Iris pigment epithelial cell (primary cell): ENCODE measurements at places on chromosomes 6 and 20.

DNA sequence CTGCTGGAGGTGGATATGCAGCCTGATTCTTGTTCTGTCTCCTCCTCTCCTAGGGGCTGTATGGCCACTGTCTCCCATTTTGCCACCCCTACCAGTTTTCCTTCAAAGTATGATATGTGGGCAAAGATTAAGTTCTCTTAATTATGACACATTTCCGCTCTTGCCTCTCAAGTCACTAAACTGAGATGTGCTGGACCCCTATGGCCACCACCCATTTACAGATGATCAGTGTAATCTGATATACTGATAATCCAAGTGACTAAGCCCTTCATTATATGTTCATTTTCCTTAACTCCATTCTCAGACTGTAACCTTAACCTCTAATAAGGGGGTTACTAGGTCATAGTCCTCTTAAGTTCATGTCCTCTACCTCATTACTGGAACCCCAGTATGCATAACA is 711 bp upstream of the C20orf141 start:
- no peak for DNase-seq

GRCh38 chr6:33888664-33889200 is 84.9 kb upstream of the MLN start:
- no peak for DNase-seq

DNA sequence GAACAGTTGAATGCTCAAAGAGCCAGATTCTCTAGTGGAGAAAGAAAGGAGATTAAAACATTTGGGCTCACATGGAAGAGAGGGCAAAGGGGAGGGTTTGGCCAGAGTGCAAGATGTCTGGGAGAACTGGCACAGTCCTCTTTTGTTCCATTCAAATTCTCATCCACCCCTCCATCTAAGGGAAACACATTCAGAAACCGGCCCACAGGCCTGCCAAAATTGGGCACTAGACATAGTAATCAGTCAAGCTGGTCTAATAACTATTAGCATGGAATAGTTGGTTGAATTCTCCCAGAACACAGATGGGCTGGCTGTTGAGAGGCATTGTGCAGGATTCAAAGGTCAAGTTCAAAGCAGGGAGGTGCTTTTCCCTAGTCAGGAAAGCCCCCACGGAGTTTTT is 341.4 kb upstream of the IRAK1BP1 start:
- DNase-seq, result no peak

DNA sequence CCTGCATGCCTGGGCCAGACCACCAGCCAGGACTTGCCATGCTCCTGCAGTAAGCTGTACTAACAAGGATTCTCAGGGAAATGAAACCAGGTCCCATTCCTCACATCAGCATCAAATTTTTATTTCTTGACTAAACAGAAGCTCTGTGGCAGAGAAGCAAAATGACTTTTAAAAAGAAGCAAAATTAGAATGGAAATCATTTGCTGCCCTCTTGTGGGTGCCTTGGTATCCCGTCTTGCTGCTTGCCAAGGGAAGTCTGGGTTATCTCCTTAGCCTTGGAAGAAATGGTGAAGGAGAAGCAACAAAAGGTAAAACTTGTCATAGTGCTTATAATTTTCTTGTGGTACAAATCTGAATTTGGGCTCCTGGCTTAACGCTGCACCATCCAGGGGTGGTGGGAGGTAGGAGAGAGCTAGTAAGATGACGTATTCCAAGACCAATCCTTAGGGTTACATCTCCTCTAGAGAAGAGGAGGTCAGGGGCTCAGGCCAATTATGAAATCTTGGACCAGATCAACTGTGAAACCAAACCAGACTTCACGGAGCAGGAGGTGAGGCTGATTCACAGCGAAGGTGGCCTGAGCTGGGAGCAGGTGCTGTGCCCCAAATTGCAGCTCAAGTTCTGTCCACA is 107.5 kb downstream of the FAXC start:
- DNase-seq, result peak; percentile 55

DNA sequence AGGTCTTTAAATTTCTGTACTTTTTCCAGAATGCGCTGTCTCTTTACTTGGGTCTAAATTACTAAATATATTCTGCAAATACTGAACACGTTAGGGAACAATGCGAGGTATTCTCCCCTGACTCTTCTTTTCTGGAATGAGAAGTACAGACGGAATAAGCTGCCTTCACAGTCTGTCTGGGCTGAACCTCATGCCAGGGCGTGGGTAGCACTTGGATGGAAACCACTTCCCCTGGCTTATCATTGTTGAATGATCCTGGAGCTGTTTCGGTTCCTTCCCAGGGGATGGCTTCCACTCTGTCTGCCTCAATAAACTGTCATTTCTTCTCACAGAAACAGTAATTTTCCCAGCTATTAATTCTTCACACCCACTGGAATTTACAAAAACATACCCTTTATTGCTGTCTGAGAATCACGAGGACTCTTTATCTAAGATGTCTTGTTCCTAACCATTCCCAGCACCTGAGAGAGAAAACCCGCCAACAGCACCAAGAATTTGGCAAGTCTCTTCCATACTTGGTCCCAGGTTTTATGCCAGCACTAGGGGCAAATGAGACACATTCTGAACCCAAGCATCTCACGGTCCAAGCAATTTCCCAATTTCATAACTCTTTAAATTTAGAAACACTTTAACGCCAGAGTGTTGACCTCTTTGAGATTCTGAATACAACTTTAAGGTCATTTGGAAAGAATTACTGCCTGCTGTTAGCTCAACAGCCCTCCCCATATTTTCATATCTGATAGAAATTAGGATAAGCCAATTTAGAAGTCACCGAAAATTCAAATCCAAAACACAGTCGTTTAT is 43.2 kb upstream of the ADGRF5 start:
- DNase-seq, result peak; percentile 2

- DNase-seq, result no peak
These were observed 15.3 kb downstream of the PNLDC1 start for GRCh38 chr6:159815410-159815809.

- peak; percentile 72 for DNase-seq
These were observed 20.7 kb upstream of the TRIM27 start for GRCh38 chr6:28944412-28944865.

GRCh38 chr20:63357921-63358905 is 2.9 kb downstream of the CHRNA4 start:
- DNase-seq, result no peak

DNA sequence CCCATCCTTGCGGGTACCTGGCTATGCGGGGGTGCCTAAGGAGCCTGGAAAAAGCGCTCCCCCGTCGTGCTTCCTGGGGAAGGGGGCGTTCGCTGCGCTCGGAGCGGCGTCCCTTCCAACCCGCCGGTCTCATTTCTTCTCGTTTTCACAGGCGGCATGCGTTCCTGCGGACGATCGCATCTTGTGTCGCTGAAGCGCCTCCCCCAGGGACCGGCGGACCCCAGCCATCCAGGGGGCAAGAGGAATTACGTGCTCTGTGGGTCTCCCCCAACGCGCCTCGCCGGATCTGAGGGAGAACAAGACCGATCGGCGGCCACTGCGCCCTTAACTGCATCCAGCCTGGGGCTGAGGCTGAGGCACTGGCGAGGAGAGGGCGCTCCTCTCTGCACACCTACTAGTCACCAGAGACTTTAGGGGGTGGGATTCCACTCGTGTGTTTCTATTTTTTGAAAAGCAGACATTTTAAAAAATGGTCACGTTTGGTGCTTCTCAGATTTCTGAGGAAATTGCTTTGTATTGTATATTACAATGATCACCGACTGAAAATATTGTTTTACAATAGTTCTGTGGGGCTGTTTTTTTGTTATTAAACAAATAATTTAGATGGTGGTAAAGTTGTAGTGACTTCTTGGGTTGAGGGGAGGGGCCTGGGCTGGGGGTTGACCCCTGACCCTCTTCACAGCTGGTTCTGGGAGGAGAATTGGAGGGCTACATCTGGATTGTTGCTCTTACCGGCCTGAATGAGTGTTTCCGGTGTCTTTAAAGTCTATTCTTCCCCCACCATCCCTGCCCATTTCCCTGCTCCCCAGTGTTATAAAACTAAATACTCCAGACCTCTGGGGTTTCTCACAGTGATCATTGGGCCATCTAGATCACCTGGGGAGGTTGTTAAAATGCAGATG is 1.1 kb downstream of the ID1 start:
- peak; percentile 41 for DNase-seq

DNA sequence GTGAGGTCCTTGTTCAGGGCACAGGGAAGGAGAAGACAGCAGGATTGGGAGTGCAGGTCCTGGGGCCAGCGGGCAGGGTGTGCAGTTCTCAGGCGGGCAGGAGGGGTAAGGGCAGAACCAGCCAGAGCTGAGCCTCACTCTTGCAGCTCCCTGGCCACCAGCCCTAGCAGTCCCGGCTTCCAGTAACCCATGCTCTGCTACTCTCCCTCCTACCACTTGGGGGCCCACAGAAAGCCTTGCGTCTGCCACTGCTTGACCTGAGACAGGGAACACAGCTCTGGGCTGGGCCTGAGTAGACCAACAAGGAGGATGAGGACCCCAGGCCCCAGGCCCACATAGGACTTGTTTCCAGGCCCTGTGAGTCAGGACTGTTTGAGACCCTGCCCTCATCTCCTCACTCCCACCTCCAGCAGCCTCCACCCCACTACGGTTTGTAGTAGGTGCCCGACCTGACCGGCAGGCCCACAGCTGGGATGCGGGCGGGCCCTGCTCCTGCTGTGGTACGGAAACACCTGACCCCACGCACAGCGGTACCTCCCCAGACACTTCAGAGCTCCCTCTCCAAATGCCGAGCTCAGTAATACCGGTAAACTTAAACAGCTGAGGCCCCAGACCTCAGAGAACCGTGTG is 39.2 kb downstream of the KCNK5 start:
- DNase-seq, result peak; percentile 12

DNA sequence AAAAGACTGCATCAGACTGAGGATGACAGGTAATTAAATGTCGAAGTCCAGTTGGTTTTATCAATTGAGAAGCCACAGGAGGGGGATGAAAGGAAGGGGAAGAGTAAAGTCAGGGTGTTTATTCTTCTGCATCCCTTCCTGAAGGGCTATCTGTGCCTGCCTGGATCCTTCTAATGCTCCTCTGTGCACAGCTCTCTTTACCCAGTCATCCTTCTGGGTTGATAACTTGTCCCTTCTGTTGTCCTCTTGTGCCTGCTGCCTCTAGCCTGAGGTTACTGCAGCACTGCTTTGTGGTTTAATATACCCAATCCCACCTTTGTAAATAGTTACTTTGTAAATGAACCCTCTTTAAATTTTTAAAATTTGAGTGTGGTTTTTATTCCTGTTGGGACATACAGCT is 1127.3 kb downstream of the EPHA7 start:
- DNase-seq, result no peak

DNA sequence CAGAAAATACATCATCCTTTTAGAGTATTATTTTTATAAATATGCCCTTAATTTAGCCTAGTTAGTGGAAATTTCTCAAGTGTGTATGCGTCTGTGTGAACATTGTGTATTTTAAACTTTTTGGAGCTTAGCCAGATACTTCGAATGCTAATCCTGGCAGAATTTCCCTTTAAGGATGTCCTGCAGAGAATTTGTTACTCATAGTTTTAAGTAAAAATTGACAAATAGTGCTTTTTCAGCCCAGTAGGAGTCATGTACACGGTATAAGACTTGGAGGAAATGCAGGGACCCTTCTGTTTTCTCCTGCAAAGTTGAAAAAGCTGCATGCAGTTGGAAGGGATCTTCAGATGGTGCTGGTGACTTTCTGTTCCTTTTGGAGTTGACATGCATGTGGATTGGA is at the start of gene FHL5:
Gene FHL5, plus strand, starts transcription at position 243 of the 400 bp plus-strand sequence. CDS start 40,486 bp downstream, outside the sequence.
- peak; percentile 38 for DNase-seq

GRCh38 chr6:113719064-113719463 is 138.1 kb upstream of the MARCKS start:
- DNase-seq, result no peak

- DNase-seq, result peak; percentile 54
These were observed 4.2 kb upstream of the BMP6 start for GRCh38 chr6:7721649-7722048.

DNA sequence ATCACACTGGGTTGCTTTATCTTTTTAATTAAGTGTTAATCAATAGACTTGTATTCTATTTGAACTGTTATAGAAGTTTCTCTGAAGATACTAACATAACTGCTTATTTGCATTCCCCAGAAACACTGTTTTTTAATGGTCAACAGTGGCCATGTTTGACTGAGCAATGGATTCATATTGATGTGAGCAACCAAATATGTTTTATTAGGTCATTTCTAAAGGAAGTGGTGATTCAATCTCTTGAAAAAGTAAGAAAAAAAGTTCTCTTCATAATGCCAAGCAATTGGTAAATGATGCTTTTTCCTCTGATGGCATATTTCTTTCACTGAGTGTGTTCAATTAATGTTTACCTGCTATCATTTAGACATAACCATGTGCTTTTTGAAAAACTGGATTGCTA is 593.0 kb upstream of the CITED2 start:
- peak; percentile 64 for DNase-seq

DNA sequence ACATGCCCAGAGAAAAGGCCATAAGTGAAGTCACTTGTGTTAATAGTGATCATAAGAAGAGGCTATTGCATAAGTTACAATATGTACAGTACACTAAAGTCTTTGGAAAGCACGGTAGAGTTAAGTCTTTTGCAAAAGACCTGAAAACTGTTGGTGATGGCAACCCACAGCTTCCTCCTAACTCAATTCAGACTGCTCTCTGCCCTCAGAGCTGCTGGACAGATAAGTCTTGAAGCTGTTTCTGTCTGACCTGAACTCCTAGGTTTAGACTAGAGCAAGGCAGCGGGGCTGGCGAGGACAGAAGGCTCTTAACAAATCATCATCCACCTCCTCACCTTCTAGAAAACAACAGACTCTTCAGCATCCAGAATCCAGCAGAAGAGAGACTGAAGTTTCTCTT is 125.4 kb downstream of the CD24 start:
- DNase-seq, result no peak

GRCh38 chr20:31908016-31908415 is 37.6 kb downstream of the TTLL9 start:
- DNase-seq, result no peak

GRCh38 chr6:162371121-162371520 is 356.4 kb downstream of the PRKN start:
- DNase-seq, result no peak

GRCh38 chr6:113693851-113694250 is 163.3 kb upstream of the MARCKS start:
- DNase-seq, result no peak

DNA sequence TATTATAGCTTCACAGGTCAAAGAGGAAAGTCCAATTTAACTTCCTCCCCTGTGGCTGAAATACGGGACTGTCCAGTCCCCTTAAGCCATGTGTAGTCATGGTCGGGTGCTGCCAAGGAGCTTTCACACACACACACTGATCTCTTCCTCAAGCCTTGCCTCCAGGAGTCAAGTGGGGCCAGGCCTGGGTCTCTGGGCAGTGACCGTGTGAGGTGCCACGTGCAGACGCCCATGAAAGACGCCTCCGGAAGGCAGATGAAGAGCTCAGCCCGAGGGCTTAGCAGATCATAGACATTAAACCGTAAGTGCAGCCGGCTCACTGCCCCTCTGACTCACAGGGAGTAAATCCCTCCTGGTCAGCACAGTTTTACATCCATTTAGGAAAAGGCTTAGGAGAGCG is 4.2 kb downstream of the GABRR2 start:
- DNase-seq, result peak; percentile 66

- no peak for DNase-seq
These were observed 17.9 kb downstream of the NCR2 start for GRCh38 chr6:41353333-41353732.

DNA sequence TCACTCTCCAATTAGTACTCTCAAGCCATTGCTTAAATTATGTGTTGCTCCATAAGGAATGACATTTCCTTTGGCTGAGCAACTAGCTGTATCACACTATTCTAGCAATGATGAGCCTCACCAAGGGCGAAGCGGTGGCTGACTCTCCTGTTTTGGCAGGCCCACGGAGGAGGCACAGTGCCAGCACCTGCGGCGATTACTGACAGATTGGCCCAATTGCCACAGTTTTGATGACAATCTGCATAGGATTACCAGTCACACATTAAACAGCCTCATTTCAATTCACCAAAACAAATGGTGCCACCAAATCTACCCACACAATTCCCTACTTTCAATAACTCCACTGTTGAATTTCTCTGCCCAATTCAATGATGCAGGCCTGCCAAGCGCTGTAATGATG is 286.9 kb downstream of the PTPRK start:
- no peak for DNase-seq
